ENCODE measurements at places on chromosomes 1 and 21.

DNA sequence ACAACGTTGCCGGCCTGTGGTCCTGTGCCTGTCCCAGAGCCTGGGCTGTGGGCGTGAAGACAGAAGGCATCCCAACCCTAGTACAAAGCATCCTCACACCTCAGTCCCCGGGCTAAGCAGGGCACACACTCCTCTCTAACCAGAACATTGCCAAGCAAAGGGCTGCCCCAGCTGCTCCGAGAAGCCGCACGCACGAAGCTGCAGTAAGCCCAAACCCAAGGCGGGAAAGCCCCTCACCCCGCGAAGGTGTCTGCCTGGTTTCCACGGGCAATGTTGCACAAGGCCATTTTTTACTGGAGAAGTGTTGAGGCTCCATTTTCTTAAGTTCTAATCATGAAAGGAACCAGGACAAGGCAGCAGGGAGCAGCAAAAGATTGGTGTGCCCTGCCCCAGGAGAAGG, 519.0 kb downstream of the NPHP4 start:
- no peak for DNase-seq

- DNase-seq, result no peak
These were observed 25.3 kb downstream of the SERTAD4 start for GRCh38 chr1:210257698-210258529.

GRCh38 chr1:199811163-199811562, 216.3 kb upstream of the NR5A2 start:
- DNase-seq, result no peak

DNA sequence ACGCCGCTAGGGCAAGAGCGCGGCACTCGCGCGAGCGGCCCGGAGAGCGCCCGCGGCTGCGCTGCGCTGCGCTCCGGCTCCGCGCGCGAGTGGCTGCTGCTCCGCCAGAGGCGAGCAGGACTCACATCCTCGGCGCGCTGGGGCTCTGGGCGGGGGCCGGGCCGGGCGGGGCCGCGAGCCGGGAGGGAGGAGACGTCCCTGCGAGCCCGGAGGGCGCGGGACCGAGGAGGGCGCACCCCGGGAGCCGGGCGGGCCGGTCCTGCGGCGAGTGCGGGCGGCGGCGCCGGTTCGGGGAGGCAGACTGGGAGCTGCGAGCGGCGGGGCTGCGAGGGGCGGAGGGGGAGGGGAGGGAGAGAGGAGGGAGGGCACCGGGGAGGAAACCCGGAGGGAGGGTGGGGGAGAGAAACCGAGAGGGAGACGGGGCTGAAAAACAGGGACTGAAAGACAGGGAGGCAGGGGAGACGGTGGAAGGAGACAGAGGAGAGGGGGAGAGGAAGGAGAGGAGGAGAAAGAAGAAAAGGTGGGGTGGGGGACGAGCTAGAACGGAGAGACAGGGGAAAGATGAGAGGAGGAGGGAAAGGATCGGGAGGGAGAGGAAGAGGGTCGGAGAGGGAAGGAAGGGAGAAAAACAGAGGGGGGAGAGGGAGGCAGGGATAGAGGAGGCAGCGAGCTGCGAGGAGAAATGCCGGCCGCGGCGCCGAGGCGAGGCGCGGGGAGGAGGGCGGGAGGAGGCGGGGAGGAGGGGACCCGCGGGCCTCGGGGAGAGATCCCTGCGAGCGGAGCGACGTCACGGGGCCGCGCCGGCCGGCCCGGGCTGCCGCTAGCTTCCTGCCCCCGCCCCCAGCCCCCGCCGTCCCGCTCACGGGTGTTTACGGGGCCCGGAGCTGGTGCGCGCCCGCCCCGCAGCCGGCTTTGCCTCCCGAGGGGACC, at the start of gene CAMK2N1:
Gene CAMK2N1 (minus strand): TSS at position 684 of the 930 bp plus-strand sequence. CDS start 831 bp downstream, outside the sequence.
- DNase-seq, result peak; percentile 54

DNA sequence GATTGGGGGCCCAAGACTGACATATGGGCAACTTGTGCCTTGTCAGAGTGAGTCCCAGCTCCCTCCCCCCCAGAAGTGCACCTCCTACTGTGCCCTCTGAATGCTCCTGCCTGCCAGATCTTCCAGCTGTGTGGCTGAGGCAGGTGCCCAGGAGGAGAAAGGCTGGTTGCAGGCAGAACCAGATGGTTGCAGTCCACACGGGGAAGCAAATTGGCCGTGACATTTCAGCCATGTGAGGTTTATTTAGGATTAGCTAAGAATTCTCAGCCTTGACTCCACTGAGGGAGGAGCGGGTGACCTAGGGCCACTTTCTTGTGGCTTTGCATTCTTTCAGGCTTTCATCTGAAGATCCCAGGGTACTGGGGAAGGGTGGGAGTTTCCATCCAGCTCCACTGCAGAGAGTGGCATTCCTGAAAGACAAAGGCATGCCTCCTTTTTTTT, 33.8 kb downstream of the PEX14 start:
- DNase-seq, result no peak

DNA sequence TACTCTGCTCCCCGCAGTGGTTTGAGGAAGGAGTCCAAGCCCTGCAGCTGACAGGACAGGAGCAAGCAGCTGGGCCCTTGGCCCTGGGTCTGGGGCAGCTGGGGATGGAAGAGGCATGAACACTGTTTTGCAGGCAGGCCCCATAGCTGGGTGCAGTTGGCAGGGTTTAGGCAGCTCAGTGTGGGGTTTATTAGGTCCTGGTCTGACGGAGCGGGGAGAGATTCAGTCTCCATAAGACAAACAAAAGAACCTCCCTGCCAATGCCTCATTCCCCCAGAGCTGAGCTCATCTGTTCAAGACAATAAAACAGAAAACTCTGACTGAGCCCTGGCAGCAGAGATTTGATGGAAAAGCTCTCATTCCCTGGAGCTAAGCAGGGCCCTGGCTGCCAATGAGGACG, 37.3 kb downstream of the OLFML2B start:
- no peak for DNase-seq

DNA sequence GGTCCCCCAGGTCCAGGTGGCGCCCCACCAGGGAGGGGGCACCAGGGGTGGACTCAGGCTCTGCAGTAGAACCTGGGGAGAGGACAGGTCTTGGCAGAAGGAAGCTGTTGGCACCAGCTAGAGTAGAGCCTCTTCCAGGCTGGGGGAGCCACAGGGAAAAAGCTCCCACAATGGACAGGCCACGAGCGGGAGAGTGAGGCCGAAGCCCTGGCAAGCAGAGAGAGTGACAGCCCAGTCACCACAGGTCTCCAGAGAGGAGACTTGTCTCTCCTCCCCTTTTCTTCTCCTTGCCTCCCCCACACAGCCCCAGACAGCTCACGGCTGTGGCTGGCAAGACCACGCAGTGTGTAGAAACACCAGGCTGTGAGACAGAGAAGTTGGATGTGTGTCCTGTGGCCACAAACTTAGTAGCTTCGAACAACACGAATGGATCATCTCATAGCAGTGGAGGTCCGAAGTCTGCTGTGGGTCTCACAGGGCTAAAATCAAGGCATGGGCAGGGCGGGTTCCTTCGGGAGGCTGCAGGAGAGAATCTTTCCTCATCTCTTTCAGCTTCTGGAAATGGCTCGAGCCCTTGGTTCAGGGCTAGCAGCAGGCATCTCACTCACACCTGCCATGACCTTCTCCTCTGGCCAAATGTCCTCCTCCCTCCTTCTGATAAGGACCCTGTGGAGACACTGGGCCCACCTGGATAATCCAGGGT, 3.3 kb downstream of the KRTAP12-4 start:
- DNase-seq, result no peak

- no peak for DNase-seq
These were observed 9.2 kb upstream of the SHISAL2A start for GRCh38 chr1:52623812-52624211.

DNA sequence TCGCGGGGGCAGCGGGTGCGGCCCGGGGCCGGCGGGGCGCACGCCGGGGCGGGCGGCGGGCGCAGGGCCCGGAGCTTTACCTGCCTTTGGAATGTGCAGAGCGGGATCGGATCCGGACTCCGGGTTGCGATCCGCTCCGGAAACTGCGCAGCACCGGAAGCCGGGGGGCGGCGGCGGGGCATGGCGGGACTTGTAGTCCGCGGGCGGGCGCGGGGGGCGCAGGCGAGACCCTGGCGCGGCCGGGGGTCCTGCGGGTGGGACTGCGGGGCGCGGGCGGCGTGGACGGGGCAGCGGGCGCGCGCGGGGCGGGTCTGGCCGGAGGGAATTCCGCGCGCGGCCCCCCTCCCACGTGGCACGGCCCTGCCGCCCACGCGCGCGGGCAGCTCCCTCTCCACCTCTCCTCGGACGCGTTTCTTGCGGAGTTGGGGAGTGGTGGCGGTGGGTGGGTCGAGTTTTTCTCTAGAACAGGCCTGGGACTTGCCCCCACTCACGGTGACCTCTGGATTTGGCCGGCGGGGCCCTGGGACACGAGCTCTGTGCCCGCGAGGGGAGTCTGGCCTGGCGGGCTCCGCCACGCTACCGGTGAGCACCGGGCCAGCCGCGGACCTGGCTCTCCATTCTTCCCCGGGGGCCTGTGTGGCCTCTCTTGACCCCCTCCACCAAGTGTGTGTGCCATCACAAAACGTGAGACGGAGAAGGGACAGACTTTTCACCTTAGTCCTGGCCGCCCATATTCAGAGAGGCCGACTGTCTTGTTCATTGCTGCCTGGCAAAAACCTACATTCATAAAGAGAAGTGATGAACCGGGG, at the start of gene PRDM15:
Gene PRDM15 (minus strand): TSS at position 155 of the 809 bp plus-strand sequence. CDS start 18,981 bp downstream, outside the sequence.
- DNase-seq, result peak; percentile 75

DNA sequence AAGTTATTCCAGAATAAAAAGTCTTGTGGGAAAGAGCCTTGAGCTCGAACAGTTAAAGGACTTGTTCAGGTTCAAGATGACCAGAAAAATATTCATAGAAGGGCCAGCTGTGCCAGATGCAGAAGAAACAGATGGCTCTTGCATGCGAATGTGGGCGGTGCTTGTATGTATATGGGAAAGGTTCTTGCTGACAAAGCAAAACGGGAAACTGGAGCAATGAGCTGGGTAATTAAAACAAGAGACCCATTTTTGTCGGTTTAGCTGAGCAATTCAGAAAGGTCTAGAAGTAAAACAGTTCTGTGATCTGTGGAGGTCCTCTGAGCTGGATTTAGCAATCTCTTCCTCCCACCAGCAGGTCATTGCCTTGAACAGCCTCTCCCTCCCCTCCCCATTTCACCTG, 107.2 kb upstream of the MARK1 start:
- no peak for DNase-seq

GRCh38 chr1:72620453-72620852, 338.1 kb upstream of the NEGR1 start:
- DNase-seq, result no peak

- DNase-seq, result no peak
These were observed 5.5 kb downstream of the RABGAP1L start for GRCh38 chr1:174164826-174165225.

DNA sequence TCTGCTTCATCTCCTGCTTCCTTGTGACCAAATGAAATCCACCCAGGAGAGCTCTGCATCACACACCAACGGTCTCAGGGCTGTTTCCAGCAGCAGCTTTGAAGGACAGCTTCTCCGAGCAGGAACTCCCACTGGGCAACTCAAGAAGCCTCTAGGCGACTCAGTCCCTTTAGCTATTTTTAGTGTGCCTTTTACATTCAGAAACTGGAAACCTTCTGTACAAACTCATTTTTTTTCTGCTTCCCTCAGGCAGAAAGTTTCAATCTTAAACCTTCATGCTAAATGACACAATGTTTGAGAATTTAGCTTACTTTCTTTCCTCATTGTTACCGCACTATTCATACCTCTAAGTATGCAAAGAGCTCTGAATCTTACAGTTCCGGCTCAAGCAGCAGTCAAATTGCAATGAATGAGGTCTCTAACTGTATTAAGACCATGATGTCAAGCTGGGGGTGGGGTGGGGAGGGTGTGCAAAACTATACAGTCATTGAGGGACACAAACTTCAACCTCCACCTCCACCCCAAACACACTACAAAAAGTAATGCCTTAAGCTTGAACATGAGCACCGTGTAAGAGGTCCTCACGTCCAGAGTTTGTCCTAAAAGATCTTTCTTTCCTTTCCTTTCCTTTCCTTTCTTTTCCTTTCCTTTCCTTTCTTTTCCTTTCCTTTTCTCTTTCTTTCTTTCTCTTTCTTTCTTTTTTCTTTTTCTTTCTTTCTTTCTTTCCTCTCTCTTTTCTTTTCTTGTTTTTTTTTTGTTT, 16.4 kb upstream of the TARBP1 start:
- DNase-seq, result no peak

DNA sequence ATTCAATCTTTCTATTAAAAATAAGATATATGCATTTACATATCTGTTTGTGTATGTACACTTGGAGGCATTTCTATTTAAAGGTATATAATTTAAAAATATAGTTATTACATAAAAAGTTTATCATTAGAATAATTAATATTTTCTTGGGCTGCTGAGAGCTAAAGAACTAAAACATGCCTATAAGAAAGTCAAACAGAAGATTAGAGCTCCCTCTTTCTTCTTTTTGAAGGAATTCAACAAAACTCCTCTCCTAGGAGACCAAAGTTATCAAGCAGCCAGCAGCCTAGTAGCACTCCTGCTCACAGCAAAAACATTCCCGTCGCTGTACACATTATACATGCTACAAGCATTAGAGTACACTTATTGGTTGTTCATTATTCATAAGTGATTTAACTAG, 216.4 kb downstream of the VAV3 start:
- DNase-seq, result no peak

GRCh38 chr1:164628772-164629171, 69.8 kb downstream of the PBX1 start:
- DNase-seq, result no peak

GRCh38 chr1:159991513-159991912, 37.5 kb upstream of the SLAMF9 start:
- no peak for DNase-seq

GRCh38 chr1:61978796-61979195, 215.9 kb upstream of the L1TD1 start:
- DNase-seq, result no peak

DNA sequence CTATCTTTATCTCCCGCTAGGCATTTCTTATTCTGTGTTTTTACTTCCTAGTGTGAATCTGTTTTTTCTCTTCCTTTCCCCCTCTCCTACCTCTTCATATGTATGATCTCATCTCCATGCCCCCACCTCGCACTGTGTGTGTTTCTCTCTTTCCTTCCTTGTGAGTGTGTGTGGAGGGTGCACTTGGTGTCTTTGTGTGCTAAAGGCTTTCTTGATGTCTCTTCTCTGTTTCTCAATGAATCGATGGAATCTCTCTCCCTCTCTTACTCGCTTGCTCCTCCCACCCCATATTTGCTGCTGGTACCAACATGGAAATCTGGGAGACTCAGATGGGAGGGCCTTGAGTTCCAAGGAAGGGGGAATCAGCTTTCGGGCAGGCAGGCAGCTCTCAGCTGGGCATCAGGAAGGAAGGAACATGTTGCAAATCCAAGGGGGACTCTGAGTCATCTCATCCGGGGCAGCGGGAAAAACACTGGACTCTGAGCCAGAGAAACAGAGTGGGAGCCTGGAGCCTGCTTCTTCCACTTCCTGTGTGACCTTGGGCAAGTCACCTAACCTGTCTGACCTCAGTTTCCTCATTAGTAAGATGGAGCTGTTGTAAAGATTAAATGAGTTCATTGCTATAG, 147.5 kb downstream of the PTPRU start:
- DNase-seq, result no peak

GRCh38 chr1:143665606-143666005, 306.2 kb downstream of the FAM72C start:
- DNase-seq, result no peak

GRCh38 chr1:18977428-18977827, 21.0 kb upstream of the IFFO2 start:
- DNase-seq, result no peak

DNA sequence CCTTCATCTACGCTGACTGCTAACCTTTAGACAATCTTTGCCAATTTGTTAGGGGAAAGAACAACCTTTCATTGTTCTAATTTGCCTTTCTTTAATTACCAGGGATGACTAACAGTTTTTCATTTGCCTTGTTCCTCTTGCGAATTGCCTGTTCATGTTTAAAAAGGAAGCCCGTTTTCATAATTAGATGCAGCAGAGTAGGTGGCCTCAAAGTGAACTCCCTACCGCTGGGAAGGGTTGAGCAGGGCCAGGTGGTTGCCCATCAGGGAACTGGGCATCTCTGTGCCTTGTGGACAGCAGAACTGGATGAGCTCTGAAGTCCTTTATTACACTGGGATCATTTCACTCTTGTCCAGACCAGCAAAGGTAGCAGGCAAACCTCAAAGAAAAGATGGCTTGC, 59.0 kb downstream of the HIVEP3 start:
- DNase-seq, result no peak

All from stimulated activated CD8-positive, alpha-beta memory T cell treated with anti-CD3 and anti-CD28 coated beads, Interleukin-12 subunit alpha, Interleukin-12 subunit beta, amount 100 ng/mL, for 4 hours (primary cell).